NCI-H460 (cell line): ENCODE measurements at places on chromosomes 1 and 21.
A peak's percentile ranks its signal among the peaks of the same experiment; 100 is the strongest.

DNA sequence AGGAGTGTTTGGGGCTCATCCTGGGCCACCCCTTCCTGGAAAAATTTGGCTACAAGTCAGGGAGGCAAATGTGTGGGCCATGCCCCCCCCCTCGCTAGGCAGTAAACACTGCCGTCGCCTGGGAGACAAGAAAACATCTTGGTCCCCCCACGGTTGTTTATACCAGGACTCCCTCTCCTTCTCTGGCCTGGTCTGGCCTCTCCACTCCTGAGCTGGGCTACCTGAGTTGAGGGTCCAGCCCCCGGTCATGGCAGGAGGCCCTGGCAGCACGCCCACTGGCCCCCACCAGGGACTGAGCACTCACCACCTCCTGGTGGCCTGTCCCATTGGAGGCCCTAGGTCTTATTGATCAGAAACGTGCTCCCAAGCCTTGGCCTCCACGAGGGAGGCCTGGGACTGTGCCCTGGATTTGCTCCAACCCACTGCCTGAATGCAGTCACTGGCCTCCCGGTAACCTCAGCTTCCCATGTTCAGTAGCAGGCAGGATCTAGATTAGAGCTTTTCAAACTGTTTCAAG lies 15.8 kb downstream of the KCNQ4 start:
- no peak for DNase-seq

GRCh38 chr21:43972850-43973633 lies 39.1 kb upstream of the TRAPPC10 start:
- DNase-seq, result no peak

DNA sequence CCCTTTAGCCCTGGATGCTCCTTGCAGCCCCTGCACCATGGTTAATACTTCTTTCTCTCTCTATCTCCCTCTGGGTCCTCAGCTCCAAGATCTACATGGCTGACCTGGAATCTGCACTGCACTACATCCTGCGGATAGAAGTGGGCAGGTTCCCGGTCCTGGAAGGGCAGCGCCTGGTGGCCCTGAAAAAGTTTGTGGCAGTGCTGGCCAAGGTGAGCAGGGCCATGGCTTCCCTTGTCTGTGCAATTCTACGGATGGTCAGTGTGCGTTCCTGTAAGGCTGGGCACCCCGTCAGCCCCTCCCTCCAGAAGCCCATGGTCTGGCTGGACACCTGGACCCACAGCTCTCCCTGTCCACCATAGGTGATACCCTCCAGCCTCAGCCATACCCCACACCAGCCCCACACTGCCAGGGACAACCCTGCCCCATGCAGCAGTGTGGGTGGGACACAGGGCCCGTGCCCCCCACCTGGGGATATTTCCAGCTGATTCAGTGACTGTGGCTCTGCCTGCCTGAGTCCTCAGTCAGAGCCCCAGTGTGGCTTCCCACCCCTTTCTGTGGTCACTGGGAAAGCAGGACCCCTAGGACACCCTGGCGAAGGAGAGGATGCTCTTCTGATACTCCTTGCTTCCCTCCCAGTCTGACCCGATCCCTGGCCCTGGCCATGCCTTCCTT lies 31.4 kb downstream of the QSOX1 start:
- no peak for DNase-seq

- no peak for DNase-seq
These were observed 3.5 kb upstream of the SH3BGRL3 start for GRCh38 chr1:26276432-26276838.

- no peak for DNase-seq
These were observed 1287.3 kb upstream of the ADGRL4 start for GRCh38 chr1:80293818-80294217.

DNA sequence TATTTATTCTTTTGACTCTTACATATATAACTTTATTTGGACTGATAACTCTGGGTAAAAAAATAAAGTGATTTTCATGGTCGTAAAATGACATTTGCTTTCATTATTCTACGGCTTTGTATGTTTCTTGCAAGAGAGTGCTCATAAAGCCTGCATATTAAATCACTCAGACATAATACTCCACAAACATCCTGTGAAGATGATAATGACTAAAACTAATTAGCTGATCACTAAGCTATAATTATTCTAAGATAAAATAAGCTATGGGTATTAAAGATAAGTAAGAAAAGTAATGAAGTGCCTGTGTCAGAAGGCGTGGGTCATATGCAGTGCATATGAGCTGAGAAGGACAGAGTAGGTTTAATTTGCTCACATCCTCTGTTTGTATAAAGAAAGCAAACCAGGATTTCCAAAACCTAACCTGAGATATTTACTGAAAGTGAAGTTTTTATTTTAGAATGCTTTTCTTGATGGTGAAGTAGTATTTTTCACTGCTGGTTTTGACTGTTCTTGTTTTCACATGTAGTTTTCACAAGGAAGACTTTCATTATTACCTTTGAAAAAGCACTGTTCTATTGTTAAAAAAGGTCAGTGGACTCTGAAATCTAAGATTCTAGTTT lies 278.8 kb downstream of the AMY1C start:
- DNase-seq, result no peak

GRCh38 chr1:213564215-213564659 lies 423.5 kb upstream of the PROX1 start:
- DNase-seq, result peak; percentile 36

DNA sequence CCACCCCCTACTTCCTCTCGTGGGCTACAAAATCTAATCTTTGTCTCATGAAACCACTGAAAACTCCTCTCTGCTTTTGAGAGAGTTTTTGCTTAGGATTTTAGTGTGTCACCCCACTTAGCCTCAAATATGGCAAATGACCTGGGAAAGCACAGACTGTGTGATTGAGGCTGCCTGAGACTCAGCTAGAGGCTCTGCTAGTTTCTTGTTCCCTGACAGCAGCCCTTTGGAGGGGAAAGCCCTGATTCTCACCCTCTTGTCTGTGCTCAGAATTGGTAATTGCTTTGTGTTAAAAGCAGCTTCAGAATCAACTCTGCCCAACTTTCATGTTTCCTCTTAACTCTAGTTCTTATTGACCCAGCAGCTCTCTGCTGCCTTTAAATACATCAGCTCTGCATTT lies 85.6 kb upstream of the ZP4 start:
- no peak for DNase-seq

DNA sequence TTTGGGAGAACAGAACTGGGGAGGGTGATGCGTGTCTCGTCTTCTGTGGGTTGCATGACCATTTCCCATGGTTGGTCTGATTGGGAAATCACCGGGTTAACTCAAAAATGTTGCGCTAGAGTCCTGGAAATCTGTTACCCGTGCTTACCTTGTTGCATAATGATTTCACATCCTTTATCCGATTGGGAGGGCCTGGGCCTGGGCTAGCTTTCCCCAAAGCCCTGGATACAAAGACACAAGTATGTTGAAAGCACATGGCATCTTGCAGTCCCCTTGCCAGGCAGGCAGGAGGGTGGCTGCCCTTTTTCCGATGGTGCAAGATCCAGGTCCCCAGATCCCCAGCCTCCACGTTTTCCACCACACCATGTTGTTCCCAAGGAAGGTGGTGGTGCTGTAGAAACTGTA lies 582 bp downstream of the TRPM2 start:
- DNase-seq, result no peak
